ENCODE measurements at places on chromosomes 6 and 20.

DNA sequence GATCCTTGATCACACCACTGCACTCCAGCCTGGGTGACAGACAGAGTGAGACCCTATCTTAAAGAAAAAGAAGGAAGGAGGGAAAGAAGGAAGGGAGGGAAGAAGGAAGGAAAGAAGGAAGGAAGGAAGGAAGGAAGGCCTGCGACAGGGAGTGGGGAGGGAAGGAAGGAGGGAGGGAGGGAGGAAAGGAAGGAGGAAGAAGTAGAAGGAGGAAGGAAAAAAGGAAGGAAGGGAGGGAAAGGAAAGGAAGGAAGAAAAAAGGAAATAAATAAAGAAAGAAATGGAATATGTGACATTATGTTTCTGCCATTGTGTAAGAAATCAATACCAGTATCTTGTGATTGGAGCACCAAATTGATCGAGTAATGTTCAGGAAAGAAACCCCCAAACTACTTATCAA lies 16.2 kb downstream of the PHACTR2 start:
- peaks cover 3% of the 10 kb centered on the region for H3K4me1 ChIP-seq
- no peaks in the 10 kb centered on the region for H3K36me3 ChIP-seq
- H3K4me3 ChIP-seq, result no peak overlapping the region
- H3K27me3 ChIP-seq, result peaks cover 3% of the 10 kb centered on the region
- no peak overlapping the region for H3K27ac ChIP-seq

GRCh38 chr20:45156713-45157112 lies 18.0 kb upstream of the PI3 start:
- H3K4me1 ChIP-seq, result no peaks in the 10 kb centered on the region
- no peak overlapping the region for H3K27ac ChIP-seq
- no peak for DNase-seq
- H3K36me3 ChIP-seq, result no peaks in the 10 kb centered on the region

- no peak overlapping the region for H3K4me3 ChIP-seq
- H3K27me3 ChIP-seq, result peaks cover 3% of the 10 kb centered on the region
- no peak overlapping the region for H3K27ac ChIP-seq
Measured at GRCh38 chr6:47135772-47136171, 93.6 kb upstream of the ADGRF1 start.

GRCh38 chr20:19864130-19864529 lies 106.1 kb downstream of the RIN2 start:
- no peaks in the 10 kb centered on the region for H3K4me1 ChIP-seq
- H3K27me3 ChIP-seq, result peaks cover 10% of the 10 kb centered on the region
- H3K4me3 ChIP-seq, result no peak overlapping the region
- H3K27ac ChIP-seq, result no peak overlapping the region
- DNase-seq, result no peak

DNA sequence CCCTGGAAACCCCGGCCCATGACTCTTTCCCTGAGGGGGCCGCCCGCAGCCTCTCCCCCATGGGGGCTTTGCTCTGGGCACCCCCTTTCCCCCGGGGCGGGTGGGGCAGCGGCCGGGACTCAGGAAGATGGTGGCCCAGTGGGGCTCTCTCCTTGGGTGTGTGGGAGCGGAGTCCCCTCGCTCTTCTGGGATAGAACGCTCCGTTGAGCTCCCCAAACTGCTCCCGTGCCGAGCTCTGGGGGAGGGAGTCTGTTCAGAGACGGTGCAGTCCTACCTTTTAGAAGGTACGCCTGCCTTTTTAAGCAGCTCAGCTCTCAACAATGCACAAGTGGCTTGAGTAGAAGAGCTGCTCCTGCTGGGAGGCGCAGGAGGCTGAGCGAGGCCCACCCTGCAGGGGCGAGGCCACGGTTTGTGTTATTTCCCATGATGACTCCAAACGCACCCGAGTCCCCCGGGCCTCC lies 21.7 kb upstream of the BHLHE23 start:
- H3K27me3 ChIP-seq, result peaks cover 23% of the 10 kb centered on the region
- H3K27ac ChIP-seq, result no peak overlapping the region
- H3K4me3 ChIP-seq, result peak overlapping the region; percentile 22
- H3K4me1 ChIP-seq, result peaks cover 8% of the 10 kb centered on the region
- DNase-seq, result no peak

DNA sequence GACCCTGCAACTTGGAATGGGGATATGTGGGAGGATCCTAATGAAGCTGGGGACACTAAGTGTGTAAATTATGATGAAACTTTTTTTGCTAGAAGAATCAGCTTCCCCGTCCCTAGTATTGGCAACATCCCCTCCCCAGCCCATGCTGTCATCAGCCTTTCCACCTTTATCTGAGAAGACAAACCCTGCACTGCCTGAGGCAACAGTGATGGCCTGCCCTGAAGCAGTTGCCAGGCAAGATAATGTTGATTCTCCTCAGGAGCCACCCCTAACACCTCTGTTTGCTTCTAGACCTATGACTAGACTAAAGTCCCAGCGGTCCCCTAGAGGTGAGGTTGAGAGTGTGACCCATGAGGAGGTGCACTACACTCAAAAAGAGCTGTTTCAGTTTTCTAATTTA lies 27.1 kb downstream of the MICA start:
- no peaks in the 10 kb centered on the region for H3K36me3 ChIP-seq
- peaks cover 1% of the 10 kb centered on the region for H3K4me1 ChIP-seq
- H3K4me3 ChIP-seq, result no peak overlapping the region
- no peak overlapping the region for H3K27ac ChIP-seq
